ENCODE measurements at places on chromosomes 16 and 17. TPM values are rescaled to one million over a fixed set of nuclear protein-coding genes. Genes with fewer than 3 reads are reported as not detected.

Gene MYO1D
- polyA plus RNA-seq: 6.3 TPM

Gene NGFR
- polyA plus RNA-seq: 65.8 TPM

Gene PRSS36
- 2.5 TPM for polyA plus RNA-seq

Gene OR3A2
- polyA plus RNA-seq: 0.27 TPM

Gene PPP1R9B
- 33.5 TPM for polyA plus RNA-seq

Gene NLRC3
- 1.3 TPM for polyA plus RNA-seq

Gene UBTF
- 72.0 TPM for polyA plus RNA-seq

Data from muscle of back (tissue), 13 donors.